Epithelial cell of proximal tubule (primary cell): ENCODE measurements at places on chromosomes 2 and 18. TPM values are rescaled to one million over a fixed set of nuclear protein-coding genes. Genes with fewer than 3 reads are reported as not detected.

The LTBP1 gene
- 10.5 and 43.9 TPM in 2 replicates for total RNA-seq

The RBKS gene
- 2.7 and 6.2 TPM in 2 replicates for total RNA-seq

The CCDC178 gene
- total RNA-seq: 0.58 TPM in 1 of 2 replicates, not detected in the other

The OBSL1 gene
- total RNA-seq: 38.8 and 87.0 TPM in 2 replicates

The CRYGB gene
- not detected in 2 replicates for total RNA-seq

The ARHGAP15 gene
- total RNA-seq: not detected in 2 replicates

The DNAJC5G gene
- not detected in 2 replicates for total RNA-seq

The TUBA3E gene
- total RNA-seq: not detected in 2 replicates

The ZFAND2B gene
- total RNA-seq: 29.7 and 31.6 TPM in 2 replicates

The CXCR4 gene
- 0.17 and 0.36 TPM in 2 replicates for total RNA-seq

The ANKRD62 gene
- not detected in 2 replicates for total RNA-seq

The ALKAL2 gene
- 0.12 and 0.36 TPM in 2 replicates for total RNA-seq

The ARID5A gene
- 19.9 and 20.8 TPM in 2 replicates for total RNA-seq

The MAB21L4 gene
- 0.43 and 0.81 TPM in 2 replicates for total RNA-seq

The M1AP gene
- 1.7 and 2.5 TPM in 2 replicates for total RNA-seq

The GPR45 gene
- 0.22 TPM in 1 of 2 replicates, not detected in the other for total RNA-seq

The DSG4 gene
- total RNA-seq: not detected in 2 replicates
